ENCODE measurements at places on chromosomes 12 and 14.

- no peaks in the 10 kb centered on the region for H3K4me1 ChIP-seq
- no peaks in the 10 kb centered on the region for H3K27me3 ChIP-seq
- no peak for DNase-seq
- no peaks in the 10 kb centered on the region for H3K36me3 ChIP-seq
- H3K27ac ChIP-seq: no peak overlapping the region
Observed at GRCh38 chr12:132456944-132457495, 32.9 kb upstream of the FBRSL1 start.

- peak within 1 kb of the TSS; percentile 67 for H3K4me3 ChIP-seq
- peak; percentile 54 for DNase-seq
- H3K27me3 ChIP-seq: no peaks in the 10 kb centered on the region
- peak within 1 kb of the TSS; percentile 79 for H3K27ac ChIP-seq
Observed at GRCh38 chr12:110688446-110689280, at the start of gene HVCN1. Gene HVCN1, minus strand, starts transcription at chr12:110689115. Its CDS starts 5,870 bp downstream, at chr12:110683245.

DNA sequence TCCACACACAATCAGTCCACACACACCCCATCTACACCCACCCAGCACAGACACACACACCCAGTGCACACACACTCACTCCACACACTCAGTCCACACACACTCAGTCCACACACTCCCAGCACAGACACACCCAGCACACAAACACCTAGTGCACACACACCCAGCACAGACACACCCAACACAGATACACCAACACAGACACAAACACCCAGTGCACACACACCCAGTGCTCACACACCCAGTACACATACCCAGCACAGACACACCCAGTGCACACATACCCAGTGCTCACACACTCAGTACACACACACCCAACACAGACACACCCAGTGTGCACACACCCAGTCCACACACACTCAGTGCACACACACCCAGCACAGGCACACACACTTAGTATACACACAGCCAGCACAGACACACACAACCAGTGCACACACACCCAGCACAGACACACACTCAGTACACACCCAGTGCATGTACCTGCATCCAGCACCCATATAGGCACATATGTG lies 63.8 kb downstream of the ADGRD1 start:
- H3K4me1 ChIP-seq: no peaks in the 10 kb centered on the region
- DNase-seq: no peak
- H3K4me3 ChIP-seq: no peak overlapping the region

GRCh38 chr12:32785557-32785956 lies 29.9 kb upstream of the YARS2 start:
- H3K4me1 ChIP-seq: no peaks in the 10 kb centered on the region
- DNase-seq: no peak
- no peaks in the 10 kb centered on the region for H3K27me3 ChIP-seq
- H3K36me3 ChIP-seq: no peaks in the 10 kb centered on the region
- H3K4me3 ChIP-seq: no peak overlapping the region
